ENCODE measurements at places on chromosomes 5 and 9.

- no peak for DNase-seq
Measured at GRCh38 chr5:6319116-6319515, 59.2 kb downstream of the MED10 start.

DNA sequence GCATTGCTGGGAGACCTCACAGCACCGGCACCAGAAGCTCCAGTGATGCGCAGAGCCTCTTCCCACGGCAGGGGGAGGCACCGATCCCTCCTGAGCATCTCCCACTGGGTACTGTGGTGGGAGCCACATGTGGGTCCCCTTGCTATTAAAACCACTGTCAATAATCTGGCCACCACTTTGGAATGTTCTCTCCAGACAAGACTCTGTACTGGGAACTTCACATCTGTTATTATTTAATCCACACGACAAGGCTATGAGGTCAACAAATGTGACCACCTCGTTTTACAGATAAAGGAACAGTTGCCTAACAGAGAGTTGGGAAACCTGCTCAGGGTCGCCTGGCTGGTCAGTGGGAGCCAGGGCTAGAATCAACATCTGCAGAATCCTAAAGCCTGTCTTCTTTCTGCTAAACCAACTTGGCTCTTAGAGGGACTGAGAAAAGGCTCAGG lies 72.7 kb downstream of the EPB41L4B start:
- DNase-seq: no peak

DNA sequence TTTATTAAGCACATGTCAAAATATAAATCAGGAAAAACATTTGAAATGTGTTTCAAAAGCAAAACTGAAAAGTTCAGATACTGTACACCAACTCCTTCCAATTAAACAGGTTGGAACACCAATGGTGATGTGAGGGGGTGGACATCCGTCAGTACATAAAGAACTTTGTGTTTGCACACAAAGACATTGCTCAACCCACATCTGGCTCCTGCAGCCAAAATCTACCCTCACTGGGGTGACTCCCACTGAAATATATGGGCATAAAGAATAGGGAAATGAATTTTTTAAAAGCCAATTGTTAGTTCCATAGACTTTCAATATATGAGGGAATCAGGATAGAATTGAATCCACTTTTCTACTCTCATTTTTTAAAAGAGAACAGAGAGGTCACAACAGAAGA lies 63.9 kb downstream of the MEGF9 start:
- no peak for DNase-seq

DNA sequence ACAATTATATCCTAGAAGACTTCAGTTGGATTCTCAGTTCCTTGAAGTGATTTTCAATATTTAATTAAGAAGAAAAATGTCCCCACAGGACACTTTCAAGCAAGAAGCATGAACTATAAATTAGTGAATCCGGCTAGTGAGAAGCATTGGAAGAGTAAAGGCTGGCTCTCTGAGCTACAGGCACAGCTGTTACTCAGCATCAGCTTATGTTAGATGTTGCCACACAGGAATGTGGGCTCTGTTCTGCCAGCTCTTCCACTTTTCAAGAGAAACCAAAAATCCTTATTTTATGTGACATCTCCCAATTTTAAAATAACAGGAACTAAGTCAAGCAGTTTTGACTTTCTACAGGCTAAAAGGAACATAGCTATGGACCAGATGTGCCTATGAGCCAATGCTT lies 14.9 kb downstream of the ZNF474 start:
- no peak for DNase-seq

- no peak for DNase-seq
Measured at GRCh38 chr5:127079994-127080491, 6.7 kb upstream of the C5orf63 start.

- no peak for DNase-seq
Measured at GRCh38 chr9:32918628-32919027, 82.8 kb downstream of the APTX start.

- no peak for DNase-seq
Measured at GRCh38 chr9:119933191-119933590, 564.0 kb upstream of the BRINP1 start.

- DNase-seq: no peak
Measured at GRCh38 chr9:16221366-16221765, 649.1 kb downstream of the BNC2 start.

- DNase-seq: no peak
Measured at GRCh38 chr5:173866858-173867679, 21.1 kb upstream of the CPEB4 start.

GRCh38 chr9:69090946-69091345 lies 55.4 kb downstream of the FXN start:
- DNase-seq: no peak
